GM23338 (cell line): ENCODE measurements at places on chromosomes 12 and 14.

DNA sequence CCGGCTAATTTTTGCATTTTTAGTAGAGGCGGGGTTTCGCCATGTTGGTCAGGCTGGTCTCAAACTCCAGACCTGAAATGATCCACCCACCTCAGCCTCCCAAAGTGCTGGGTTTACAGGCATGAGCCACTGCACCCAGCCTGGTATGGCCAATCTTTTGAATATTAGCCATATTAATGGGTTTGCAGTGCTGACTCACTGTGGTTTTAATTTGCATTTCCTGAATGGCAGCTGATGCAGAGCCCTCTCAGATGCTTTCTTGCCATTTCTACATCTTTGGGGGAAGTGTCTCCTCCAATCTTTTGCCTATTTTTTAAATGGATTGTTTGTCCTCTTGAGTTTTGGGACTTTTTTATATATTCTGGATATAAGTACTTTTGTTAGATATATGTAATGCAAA is 55.5 kb upstream of the NPAS3 start:
- DNase-seq: no peak

DNA sequence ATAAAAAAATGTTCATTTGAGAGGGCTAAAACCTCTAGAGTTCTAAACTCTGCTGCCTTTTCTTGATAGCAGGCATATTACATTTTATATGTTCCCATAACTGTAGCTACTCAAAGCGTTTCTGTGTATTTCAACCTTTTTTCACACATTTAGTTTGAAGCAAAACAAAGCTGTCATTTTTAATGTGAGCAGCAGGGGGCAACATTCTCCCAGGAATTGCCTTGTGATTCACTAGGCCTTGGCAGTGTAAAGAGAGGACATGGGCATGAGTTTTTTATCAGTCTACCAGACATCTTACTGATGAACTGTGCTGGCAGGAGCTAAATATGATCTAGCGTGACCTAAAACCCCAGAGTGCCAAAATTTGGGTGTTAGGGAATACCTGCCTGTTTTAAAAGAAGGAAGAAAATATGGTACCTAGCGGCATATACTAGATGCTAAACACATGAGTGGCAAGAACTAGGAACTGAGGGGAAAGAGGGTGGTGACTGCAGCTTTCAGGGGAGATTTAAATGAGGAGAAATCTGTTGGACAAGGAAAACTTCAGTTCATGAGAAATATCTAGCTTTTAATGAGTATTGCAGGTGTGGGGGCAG is 65.3 kb downstream of the IFT43 start:
- DNase-seq: peak; percentile 75

DNA sequence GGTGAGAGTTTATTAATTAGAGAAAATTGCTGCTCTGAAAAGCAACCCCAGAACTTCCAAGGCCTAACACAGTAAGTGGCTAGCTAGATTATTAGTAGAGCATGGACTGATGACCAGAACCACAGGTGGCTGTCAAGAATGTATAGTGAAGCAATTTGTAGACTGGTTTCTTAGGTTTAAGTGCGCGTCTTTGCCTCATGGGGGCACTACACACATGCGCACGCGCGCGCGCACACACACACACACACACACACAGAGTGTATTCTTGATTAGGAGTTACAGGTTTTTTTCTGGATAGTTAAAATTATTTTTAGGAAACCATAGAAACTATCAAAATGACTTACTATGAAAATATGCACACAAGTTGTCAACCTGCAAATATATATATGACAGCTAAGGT is 66.5 kb downstream of the BHLHE41 start:
- DNase-seq: peak; percentile 22

DNA sequence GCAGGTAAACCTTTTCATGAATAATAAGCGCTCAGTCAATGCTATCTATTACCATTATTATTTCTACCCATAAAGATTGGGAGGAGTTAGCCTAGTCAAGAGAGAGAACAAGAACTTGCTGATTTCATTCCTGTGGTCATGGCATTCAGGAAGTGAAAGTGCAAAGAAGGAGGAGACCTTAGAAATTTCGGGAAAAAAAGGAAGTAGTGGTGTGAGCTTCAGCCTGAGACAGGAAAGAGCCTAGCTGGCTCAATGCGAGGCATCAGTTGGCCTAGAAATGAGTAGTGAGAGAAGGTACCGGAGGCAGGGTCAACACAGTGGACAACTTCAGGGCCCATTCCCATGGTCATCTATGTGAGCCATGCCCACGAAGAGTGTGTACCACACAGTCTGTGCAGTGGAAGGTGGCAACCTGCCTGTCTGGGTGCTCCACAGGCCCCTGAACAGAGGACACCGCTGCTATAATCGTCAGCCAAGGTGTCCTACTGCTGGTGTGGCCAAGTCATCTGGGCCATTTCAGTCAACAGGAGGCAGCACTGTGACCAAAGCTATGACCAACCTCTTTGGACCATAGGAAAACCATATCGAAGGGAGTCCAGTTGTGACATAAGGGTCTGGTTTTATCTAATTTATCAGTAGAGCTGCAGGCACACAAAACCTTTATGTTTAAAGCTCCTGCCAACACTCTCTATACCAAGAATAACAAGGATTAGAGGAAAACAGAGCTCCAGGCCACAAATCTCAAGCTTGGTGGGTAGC is 16.2 kb upstream of the STON2 start:
- no peak for DNase-seq

GRCh38 chr14:28758253-28758884 is 8.2 kb upstream of the FOXG1 start:
- DNase-seq: no peak

DNA sequence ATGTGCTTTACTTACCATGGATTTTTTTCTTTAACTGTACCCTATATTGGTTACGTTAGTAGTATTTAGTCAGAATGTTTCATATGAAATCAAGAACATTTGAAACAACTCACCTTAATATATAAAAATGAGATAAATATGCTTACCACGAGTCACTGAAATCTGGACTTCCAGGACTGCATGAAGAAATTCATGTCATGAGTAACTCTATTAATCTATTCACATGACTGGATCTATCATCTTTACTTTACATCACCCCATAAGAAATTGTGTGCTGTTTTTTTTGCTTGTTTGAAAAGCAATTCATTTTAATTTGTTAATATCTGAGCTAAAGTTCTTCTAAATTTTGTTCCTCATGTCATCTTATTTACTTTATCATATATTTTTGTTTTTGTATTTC is 5.2 kb downstream of the EPYC start:
- DNase-seq: no peak

GRCh38 chr12:109900752-109901580 is 892 bp downstream of the TCHP start:
- DNase-seq: peak; percentile 74

DNA sequence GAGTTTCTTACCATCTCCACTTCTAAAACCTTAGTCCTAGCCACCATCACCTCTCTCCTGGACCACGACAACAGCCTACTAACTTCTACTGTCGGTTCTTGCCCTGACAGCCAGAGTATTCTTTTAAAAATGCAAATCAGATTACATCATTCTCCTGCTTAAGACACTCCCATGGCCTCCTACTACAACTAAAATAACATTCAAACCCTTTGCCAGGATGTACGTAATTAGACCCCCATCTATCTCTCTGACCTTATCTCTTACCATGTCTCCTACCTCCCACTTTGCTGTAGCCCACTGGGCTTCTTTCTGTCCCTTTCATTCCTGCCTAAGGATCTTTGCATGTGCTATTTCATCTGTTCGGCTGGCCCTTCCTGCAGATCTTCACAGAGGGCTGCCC is 27.6 kb downstream of the TRIM9 start:
- DNase-seq: no peak

GRCh38 chr12:3010214-3010930 is 51.2 kb downstream of the TEAD4 start:
- DNase-seq: no peak

DNA sequence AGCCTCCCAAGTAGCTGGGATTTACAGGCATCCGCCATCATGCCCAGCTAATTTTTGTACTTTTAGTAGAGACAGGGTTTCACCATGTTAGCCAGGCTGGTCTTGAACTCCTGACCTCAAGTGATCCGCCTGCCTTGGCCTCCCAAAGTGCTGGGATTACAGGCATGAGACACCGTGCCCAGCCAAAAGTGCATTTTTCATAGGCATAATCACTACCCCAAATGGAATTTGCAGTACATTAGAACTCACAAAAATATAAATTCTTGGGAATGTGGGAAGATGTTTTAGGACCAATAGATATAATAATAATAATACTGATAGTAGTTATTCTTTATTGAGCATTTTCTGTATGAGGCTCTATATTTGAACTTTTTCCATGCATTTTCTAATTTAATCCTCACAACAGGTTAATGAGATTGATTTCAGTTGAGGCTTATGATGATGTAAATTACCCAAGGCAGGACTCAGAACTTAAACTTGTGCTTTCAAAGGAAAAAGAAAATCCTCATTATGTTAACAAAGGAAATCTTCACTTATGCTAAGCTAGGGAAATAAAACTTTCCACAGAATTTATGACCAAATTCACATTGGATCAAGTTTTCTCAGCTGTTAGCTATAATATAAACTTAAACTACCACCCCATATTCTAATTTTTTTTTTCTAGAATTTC is 121.6 kb downstream of the SRGAP1 start:
- DNase-seq: no peak

DNA sequence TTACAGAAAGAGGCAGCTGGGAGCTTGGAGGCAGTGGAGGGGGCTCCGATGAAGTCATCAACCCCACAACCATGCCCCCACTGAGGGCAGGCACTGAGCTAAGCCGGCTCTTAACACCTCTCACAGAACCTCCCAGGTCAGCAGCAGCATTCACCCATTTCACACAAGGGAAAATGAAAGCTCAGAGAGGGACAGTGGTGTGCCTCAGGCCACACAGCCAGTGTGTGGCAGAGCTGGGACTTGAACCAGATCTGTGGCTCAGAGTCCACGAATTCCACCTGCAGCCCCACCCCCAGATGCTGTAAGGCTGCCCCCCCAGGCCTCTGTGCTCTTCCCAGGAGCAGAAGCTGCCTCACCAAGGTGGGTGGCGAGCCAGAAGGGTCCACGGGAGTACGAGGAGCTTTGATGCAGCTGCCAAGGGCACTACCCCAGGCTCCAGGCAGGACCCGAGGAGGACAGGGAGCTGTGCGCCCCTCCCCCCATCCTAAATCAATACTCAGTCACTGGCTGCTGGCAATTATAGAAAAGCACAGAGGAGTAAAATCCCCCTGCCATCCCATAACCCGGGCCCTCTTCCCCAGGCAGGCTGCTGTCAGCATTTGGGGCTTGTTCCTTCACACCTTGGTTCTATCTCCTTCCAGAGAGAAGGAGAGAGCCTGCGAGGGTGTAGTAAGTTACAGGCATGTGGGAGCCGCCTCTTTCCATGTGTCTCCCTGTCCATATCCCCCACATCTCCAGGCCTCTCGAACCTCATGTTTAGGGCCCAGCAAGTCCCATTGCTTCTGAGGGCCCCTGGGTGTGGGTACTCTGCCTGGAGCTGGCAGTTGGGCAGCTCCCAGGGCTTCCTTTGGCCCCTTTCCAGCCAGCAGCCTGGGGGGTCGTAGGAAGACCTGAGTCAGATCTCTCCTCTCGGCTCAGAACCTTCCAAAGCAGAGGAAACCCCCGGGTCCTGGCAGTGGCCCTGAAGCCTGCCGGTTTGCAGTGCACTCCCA is 47.6 kb downstream of the FAM222A start:
- no peak for DNase-seq

- DNase-seq: no peak
These were observed 29.8 kb downstream of the SCFD1 start for GRCh38 chr14:30651937-30652336.

- no peak for DNase-seq
These were observed 5.0 kb downstream of the CREBL2 start for GRCh38 chr12:12616512-12617310.

GRCh38 chr14:105042813-105043212 is 21.9 kb upstream of the CDCA4 start:
- no peak for DNase-seq

- no peak for DNase-seq
These were observed 99.6 kb upstream of the MDM1 start for GRCh38 chr12:68431786-68432185.

- no peak for DNase-seq
These were observed 11.7 kb downstream of the CCER1 start for GRCh38 chr12:90943255-90943654.
